ENCODE measurements at places on chromosomes 1 and 21.

DNA sequence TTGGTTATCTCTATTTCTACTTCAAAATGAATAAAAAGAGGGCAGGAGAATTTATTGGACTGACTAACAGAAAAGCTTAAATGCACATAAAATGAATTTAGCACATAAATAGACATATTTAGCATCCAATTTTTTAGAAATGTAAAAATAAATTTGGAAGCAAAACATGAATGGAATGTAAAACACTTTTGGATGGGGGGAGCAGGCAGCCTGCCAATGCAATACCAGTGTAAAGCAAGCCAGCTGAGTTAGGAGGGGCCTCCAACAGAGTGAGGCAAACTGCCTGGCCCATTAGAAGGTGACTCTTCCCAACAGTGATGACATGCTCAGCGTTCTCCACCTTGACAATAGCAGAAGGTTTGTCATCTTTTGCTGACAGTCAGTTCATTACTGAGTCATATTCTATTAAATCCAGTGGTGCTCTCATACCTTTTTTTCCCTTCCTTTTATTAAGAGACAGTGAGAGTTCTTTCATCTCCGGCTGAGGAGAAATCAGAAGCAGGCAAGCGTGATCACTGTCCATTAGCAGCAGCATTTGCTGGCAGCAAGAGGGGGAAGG, 19.5 kb upstream of the EXO1 start:
- no peak for DNase-seq

DNA sequence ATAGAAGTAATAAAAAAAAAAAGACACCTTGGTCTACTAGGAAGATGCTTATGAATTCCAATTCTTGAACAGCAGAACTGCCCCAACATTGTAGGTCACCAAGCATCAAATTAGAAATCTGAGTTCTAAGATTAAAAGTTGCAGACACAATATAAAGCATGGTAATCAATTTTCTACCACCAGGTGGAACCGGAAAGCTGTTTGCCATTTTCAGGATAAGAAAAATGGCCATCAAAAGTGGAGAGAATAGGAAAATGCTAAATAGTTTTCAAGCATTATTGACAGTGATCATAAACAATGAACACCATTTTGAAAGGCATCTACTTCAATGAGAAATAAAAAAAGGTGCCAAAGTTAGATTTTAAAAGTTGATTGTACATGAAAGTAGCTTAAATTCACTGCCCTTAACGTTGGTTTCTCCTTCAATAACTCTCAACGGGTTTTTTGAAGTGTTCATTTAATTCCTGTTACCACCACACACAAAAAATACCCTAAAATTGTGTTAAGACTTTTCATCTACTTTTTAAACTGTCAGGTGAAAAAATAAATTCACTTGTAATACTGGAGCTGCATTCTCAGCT, 252.9 kb downstream of the KCNT2 start:
- DNase-seq, result no peak

DNA sequence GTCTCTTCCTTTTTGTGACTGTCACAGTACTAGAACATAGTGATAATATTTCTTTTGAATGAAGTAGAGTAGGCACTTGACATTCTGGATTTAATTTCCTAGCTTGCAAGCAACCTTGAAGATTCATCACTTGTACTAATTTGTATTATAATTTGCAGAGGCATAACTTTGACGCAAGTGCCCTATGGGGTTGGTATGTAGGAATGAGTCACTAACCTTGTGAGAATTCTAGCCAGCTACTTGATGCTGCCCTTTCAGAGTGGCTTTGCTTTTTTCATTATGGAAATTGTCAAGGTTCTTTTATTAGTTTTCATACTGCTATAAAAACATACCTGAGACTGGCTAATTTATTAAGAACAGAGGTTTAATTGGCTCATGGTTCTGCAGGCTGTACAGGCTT, 13.7 kb upstream of the DPH5 start:
- DNase-seq, result no peak

- DNase-seq, result no peak
These were observed 8.0 kb downstream of the OSBPL9 start for GRCh38 chr1:51624855-51625254.

- DNase-seq, result no peak
These were observed 53.4 kb downstream of the RGS2 start for GRCh38 chr1:192862271-192862670.

DNA sequence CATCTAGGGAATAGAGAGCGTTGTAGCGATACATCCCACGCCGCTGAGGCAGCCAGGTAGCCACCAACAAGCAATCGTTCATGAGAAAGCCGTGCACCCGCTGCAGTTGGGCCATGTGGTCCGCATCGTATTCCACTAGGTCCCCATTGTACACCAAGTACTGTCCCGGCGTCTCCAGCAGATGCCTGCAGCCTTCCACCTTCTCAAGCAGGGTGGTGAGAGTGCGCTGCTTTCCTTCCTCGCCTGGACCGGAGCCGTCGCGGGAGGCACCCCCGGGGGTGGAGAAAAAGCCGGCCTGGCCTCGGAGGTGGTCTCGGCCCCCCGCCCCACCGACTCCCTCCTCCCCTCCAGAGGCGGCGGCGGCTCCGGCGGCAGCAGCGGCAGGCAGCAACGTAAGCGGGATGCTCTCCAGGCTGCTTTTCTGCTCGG, 595 bp downstream of the EXOC8 start:
- no peak for DNase-seq
